Esophagus mucosa (tissue), 1 donor: ENCODE measurements at places on chromosomes 6 and 20.

DNA sequence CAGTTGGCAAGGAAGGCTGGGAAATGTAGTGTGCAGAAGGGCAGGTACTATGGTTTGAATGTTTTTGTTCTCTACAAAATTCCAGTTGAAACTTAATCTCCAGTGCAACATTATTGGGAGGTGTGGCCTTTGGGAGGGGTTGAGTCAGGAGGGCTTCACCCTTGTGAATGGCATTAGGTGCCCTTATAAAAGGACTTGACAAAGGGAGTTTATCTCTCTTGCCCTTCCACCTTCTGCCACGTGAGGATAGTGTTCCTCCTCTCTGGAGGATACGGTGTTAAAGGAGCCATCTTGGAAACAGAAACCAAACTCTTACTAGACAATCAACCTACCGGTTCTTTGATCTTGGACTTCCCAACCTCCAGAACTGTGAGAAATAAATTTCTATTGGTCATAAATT, 82.2 kb upstream of the LRFN2 start:
- no peak for ATAC-seq

- no peak for ATAC-seq
Observed at GRCh38 chr20:20498076-20498861, 130.4 kb downstream of the INSM1 start.

DNA sequence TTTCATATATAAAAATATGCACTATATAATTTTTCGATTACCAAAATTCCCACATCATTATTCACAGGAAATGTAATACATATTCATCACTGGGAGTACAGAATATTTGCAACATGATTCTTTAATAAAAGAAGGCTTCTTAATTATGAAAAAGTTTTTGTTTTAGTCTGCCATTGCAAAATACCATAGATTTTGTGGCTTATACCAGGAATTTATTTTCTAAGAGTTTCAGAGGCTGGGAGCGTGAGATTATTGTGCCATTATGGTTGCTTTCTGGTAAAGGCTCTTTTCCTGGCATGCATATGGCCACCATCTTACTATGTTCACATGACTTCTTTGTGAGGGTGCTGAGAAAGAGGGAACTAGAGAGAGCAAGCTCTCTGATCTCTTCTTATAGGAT, 306.9 kb upstream of the ADGRB3 start:
- ATAC-seq, result no peak

DNA sequence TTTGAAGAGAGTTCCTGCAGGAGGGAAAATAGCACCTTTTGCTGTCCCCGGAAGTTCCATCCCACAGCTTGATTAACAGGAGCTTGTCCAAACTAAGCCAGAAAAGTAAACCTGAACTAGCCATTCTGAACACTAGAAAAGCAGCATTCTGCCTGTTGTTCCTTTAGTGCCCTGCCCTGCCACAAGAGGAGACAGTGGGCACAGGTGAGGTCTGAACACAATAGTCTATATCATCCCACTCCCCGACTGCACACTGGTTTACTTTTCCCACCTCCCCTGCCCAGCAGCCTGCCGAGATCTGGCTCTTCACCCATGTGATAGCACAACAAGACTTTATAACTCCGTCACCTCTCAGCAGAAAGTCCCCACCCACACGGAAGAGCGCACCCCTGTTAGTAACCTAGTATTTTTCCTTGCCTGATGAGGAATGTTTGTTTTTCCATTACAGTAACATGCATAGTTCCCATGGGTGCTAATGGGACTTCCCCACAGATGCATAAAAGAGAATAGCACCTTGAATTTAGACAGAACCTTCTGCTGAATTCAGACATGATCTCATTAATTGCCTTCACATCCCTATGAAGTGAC, 59.7 kb downstream of the TFAP2A start:
- peak; percentile 77 for ATAC-seq

GRCh38 chr20:1299522-1299921, 29.4 kb downstream of the SDCBP2 start:
- peak; percentile 24 for ATAC-seq

DNA sequence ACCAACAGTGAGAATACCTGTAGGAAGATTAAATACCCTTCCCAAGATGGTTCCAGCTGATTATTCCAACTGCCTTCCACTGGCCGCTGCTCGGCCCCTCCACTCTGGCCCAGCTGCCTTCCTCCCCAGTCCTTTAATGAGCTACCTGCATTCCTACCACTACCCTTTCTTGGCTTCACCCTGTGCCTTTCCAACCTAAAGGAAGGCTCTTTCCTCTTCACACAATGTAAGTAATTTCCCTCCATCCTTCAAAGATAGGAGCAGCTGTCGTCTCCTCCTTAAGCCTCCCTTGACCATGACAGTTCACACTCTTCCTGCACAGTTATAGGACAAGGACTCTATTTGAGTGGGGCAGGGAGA, 16.2 kb upstream of the SNX9 start:
- ATAC-seq, result no peak

- no peak for ATAC-seq
Observed at GRCh38 chr20:12591949-12592470, 416.8 kb upstream of the SPTLC3 start.

- peak; percentile 49 for ATAC-seq
Observed at GRCh38 chr6:157325069-157325805, 1.9 kb upstream of the TMEM242 start.

DNA sequence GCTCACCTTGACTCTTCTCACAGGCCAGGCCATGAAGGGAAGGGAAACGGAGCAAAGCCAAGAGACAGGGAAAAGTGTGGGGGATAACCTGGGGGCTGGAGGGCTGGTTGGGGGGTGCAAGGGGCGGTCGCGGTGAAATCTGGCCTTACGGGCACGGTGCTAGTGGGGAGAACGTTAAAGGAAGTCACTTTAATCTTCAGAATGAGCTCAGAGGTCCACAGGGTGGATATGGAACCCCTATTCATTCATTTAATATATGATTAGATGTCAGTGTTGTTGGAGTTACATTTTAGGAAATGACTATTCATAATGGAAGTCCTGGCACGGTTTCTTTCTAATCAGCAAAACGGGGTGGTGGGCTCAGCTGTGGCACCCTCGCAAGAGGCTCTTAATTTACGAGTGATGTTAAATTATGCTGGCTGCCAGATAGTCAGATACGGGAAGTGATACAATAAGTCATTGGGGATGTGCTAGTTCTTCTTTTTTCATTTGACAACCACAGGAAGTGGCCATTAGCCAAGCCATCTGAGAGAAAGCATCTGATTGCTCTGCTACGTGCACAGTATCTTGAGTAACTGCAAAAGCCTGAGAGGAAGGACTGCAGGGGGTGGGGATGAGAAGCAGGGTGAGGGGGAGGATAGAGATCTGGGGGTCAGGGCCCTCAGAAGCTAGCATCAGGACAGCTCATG, 253.0 kb downstream of the QKI start:
- peak; percentile 69 for ATAC-seq

DNA sequence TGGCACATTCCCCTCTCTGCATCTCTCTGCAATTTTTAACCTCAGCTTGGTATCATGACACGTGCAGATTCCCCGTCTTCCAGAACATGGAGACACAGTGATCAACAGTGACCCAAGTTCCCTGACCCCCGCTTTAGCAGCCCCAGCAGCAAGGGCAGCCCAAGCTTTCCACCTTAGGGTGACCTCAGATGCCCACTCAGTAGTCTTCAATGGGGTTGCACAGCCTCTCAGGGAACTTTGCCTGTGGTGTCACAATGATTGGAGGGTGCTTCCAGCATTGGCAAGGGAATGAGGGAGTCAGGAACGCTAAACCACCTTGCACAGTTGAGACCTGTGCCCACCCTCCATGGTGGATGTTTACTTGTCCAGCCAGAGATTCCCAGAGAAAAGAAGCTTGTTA, 287.1 kb upstream of the CDH4 start:
- no peak for ATAC-seq

GRCh38 chr6:145031001-145031400, 704.3 kb downstream of the EPM2A start:
- ATAC-seq, result no peak

GRCh38 chr6:145963216-145964068, 716 bp downstream of the SHPRH start:
- ATAC-seq, result peak; percentile 33

- ATAC-seq, result no peak
Observed at GRCh38 chr20:1618954-1619540, 762 bp downstream of the SIRPB1 start.

DNA sequence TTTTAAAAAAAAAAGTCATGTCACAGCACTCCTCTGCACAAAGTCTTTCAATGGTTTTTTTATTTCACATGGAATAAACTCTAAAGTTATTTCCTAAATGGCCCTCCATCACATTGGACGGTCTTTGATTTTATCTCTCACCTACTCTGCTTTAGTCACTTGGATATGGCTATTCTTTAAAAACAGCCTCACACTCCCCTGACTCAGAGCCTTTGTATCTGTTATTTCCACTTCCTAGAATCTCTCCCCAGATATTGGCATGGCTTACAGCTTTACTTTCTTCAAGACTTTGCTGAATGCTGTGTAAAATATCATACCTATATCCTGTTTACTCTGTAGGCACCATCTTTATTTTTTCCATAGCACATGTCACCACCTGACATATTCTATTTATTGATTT, 194.7 kb upstream of the MCHR2 start:
- no peak for ATAC-seq

GRCh38 chr20:2140561-2140960, 38.9 kb downstream of the STK35 start:
- ATAC-seq, result no peak

DNA sequence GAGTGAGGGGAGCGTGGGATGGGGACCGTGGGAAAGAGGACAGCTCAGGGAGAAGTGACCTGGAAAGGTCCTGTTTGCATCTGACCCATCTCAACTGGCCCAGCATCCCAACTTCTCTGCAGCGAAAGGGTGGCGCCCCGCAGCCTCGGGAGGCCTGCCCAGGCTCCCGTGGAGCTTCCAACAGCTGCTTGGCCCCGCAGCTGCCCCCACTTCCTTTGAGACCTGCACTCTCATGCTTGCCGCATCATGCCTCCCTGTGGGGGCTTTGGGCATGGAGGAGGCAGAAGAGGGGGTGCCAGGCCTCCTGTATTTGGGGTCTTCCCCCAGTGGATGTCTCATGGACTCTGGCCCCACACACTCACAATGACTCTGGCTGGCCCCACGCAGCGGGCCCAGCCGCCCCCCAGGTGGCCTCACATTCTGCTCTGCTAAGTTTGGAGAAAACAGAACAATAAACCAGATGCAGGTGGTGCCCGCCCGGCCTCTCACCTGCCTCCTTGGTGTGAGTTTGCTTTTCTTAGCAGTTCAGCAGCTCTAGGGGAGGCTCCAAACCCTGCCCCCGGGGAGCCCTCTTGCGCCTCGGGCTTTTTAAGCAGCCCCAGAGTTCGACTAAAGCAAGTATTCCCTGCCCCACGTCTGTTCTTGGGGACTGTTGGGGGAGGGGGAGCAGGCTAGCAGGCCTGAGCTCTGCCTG, 40.7 kb downstream of the CPXM1 start:
- ATAC-seq, result no peak

DNA sequence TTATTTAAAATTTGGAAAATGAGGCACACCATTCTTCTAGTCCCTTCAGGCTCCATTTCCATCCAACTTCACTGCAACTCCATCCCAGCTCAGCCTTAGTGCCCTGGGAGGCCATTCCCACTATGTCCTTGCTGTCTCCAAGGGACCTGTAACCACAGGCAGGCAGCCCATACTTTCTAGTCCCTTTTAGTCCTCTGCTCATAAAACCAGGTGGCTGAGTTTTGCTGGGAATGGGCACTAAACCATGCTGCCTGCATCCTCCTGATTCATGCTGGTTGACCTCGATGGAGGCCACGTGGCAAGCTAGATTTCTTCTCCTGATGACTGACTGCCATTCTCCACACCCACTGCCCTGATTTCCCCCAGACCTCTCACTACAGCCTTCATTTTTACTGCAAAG, 27.5 kb upstream of the MYMX start:
- ATAC-seq, result no peak

GRCh38 chr20:35907017-35907701, 47.1 kb downstream of the SCAND1 start:
- peak; percentile 11 for ATAC-seq

- no peak for ATAC-seq
Observed at GRCh38 chr20:29497261-29497671, 1760.2 kb upstream of the DEFB115 start.

DNA sequence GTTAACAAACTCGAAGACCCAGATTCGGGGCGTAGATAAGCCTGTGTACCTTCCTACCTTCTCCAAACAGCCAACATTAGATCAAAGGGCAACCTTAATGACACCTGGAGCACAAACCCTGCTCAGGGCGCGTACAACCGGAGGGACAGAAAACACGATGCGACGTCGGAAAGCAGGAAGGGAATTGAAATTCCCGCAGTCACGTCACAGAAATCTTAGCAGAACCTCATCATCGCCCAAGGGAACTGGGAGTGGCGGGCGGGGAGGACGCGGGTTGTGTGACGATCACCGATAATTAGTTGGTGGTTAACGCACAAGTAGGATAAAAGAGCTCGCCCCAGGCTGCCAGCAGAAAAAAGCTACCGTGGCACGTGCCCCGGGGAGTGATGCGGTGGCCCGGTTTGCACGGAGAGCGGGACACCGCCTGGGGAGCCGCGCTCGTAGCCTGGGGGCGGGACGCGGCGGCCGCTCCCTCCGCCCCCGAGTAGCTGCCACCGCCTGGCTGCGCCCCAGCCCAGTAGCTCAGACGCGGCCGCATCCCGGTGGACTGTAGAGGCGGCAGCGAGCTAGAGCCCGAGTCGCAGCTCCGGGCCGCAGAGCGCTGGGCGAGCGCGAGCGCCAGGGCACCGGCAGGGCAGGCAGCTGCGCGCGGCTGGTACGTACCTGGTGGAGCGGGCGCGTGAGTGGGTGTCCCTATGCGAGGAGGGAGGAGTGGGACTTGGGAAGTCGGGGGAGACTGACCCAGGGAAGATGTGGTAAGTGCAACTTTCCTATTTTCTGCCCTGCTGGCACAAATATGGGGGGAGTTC, at the start of gene PKIB:
Gene PKIB, plus strand, starts transcription at position 525 of the 809 bp plus-strand sequence. CDS start 107,390 bp downstream, outside the sequence.
- ATAC-seq, result peak; percentile 95

GRCh38 chr20:41546535-41546934, 71.6 kb downstream of the CHD6 start:
- no peak for ATAC-seq
